GM19239 (cell line): ENCODE measurements at places on chromosomes 5 and 9.
A peak's percentile ranks its signal among the peaks of the same experiment; 100 is the strongest.

DNA sequence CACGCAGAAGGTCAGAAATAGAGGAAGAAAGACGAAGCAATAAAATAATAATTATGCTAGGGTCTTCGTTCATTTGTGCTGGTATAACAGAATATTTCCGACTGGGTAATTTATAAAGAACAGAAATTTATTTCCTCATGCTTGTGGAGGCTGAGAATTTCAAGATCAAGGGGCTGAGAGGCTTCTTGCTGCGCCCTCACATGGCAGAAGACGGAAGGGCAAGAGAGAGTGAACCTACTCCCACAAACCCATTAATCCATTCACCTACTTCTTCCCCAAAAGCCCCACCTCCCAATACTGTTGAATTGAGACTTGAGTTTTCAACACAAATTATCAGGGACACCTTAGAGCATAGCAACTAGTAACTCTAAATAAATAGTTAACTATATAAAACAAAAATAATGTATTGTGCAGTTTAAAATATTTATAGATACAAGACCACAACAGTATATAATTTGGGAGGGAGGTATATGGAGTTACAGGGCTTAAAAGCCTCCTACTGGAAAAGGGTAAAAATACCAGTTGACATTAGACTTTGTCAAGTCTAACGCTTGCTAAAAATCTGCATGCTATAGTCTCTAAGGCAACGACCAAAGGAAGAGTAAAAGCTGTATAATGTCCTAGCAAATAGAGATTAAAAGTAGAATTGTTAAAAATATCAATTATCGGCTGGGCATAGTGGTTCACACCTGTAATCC is 40.3 kb upstream of the NAA35 start:
- peak; percentile 10 for DNase-seq

- DNase-seq, result no peak
These were observed 68.3 kb downstream of the TBCA start for GRCh38 chr5:77707791-77708190.

DNA sequence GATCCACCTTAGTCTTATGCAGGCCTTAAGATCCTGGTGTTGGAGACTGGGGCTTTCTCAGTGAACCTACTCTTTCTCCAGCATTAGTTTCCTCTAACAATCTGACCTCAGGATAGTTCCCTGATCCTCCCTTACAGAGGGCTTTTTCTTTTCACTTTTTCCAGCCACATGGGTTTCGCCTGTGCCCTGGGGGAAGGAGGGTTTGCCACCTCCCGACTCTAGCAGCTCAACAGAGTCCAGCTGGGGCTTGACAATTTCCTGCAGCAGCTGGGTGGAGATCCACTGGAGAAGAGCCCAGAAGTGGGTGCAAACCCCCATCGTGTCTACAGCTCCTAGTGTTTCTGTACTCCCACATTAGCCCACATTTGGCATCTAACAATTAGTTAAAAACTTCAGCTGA is 7.6 kb upstream of the TMEM252 start:
- DNase-seq, result no peak

DNA sequence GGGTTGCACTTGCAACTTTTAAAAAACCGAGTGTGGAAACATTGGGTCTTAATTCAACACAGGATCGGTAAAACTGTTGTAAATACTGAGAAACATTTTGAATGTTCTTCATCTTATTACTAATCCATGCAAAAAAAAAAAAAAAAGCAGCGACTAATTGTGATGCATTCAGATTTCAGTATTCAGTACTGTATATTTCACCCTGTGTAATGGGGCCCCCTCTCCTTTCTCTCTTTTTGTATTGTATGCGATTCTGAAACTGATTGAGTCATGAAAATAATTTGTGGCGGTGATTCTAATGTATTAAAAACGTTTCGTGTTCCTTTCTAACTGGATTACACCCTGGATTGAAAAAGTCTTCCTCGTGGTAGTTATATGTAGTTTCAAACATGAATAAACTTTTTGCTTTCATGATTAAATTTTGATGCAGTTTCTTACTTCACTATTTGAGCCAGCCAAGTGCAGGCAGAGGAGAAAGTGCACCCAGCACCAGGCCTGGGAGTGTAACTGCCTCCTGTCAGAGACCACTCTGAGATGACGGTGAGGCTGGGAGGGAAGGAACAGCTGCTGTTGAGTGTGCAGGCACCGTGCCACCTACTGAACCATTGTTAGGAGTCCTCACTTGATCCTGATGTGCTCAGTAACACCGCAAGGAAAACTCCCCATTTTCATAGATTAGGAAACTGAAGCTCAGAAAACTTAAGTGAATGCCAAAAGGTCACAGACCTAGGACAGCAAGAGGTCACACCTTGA is 220.0 kb downstream of the PBX3 start:
- DNase-seq, result no peak

- no peak for DNase-seq
These were observed 158.5 kb downstream of the NTRK2 start for GRCh38 chr9:84828046-84828445.

DNA sequence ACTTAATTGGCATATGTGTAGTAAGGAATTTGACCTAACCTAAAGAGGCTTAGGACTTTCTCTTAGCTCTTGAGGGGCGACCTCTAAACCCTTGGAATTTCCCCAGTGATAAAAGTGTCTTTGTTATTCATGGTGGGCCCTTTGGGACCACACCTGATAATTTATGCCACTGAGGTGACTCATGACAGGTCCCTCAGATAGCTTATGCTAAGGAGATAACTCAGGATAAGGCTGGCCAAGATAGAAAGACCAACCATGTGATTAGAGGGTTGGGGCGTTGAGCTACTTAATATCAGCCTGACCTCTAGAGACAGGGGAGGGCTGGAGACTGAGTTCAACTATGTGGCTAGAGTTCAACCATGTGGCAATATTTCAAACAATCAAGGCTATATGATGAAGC is 218.1 kb downstream of the AP3B1 start:
- no peak for DNase-seq

DNA sequence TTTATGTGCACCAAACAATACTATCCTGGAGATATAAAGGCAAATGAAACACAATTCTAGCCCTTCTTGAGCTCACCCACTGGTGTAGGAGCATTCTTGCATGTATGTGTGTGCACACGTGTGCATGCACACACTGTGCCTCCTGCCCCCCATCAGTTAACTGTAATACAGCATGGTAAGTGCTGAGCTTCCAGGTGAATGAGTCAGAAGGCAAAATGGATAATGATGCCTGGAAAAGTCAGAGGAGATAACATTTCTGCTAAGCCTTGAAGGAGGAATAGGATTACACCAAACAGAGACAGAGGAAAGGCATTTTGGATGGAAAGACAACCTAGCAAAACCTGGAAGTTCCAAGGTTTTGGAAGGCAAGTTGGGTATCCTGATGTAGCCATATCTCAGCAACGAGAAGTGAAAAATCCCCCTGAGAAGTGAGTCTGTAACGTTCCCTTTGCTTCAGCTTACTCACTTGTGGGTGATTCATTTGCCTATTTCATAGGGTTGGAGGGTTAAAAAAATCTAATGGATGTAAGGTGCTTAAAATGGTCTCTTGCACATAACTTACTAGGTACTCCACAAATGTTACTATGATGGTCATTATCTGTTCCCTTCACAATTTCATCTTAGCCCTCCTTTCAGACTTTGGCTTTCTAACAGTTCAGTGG is 101.4 kb upstream of the STC2 start:
- no peak for DNase-seq

DNA sequence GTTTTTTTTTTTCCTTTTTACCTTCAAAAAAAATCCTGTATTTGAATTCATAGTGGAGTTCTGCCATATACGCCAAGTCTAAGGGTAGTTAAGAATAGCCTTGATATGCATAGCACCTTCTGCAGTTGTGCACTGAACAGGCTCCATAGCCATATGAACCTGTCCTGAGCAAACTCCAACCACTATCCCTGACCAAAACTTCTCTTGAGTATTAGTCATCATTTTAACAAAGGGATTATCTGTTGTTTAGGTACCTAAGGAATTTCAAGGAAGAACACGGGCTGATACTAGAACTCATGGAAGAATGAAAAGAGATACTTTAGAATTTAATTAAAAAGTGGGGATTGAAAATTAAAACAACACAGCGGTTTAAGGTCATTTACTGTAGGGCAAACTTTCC is 1.9 kb upstream of the FBXO38 start:
- no peak for DNase-seq

DNA sequence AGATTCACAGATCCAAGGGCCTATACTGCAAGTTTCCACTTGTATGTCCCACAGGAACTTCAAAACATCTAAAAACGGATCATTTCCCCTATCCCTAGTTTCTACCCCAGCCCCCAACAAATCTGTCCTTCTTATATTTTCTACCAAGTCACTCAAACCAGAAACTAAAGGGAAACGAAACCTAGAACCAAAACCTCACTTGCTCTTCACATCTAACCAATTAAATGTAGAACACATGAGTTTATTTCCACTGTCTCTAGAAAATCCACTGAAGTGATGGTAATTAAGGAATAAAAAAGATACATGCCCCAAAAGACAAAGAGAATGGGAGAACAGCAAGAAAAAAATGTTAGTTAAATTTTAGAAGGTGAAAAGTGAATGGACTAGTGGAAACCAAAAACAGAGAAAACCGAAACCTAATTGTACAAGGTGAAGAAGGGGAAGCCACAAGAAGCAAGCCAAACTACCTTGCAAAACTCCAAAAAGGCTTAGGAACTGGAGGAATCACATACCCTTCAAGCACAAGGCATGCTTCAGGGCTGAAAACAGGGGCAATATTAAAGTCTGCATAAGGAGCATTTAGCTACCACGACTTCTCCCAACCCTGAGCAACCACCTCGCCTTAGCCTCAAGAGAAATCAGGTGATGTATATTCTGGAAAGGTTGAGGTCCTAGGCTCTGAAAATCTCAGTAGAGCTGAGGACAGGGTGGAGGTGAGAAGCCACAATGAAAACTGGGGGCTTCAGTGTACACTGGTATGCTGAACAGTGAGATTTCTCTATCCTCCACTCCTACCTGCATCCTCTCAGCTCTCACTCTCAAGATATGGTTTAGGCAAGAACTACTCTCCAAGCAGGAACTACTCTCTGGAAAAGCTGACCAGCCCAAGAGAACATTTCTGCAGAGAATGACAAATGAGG is 11.1 kb downstream of the SMU1 start:
- peak; percentile 36 for DNase-seq

GRCh38 chr9:94443032-94443722 is 111.7 kb upstream of the PCAT7 start:
- DNase-seq, result no peak

DNA sequence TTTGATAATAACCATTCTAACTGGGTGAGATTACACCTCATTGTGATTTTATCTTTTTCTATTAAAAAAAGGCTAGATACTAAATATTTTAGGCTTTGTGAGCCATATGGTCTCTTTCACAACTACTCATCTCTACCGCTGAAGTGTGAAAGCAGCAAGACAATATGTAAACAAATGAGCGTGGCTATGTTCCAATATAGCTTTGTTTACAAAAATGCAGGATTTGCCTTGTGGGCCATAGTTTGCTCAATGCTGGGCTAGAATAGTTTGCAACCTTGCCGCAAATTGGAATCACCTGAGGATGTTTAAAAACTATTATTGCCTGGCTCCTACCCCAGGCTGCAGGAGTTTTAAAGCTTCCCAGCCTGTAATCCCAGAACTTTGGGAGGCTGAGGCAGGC is 10.2 kb upstream of the GPR150 start:
- no peak for DNase-seq

GRCh38 chr9:130640681-130641080 is 23.7 kb upstream of the PRDM12 start:
- DNase-seq, result no peak

- no peak for DNase-seq
These were observed 549.0 kb downstream of the MAT2B start for GRCh38 chr5:164054461-164054860.

- DNase-seq, result no peak
These were observed 48.7 kb upstream of the CDH12 start for GRCh38 chr5:22901885-22902284.

DNA sequence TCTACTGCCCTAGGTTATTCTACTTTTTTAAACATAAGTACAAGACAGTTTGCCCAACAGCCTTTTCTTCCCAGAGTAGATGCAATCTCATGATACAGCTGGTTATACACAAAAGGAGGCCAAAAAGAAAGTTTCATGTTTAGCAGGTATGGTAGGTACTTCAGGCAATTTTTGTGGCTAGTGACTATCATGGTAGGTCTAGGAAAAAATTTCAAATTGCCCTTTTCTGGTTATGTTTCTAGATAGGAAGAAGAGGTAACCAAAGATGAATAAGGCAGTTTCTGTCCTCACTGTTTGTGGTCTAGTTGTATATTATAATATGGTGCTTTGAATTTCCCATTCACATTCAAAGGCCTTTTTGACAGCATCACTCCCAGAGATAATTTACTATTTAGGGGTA is 19.7 kb downstream of the MEGF9 start:
- DNase-seq, result no peak

DNA sequence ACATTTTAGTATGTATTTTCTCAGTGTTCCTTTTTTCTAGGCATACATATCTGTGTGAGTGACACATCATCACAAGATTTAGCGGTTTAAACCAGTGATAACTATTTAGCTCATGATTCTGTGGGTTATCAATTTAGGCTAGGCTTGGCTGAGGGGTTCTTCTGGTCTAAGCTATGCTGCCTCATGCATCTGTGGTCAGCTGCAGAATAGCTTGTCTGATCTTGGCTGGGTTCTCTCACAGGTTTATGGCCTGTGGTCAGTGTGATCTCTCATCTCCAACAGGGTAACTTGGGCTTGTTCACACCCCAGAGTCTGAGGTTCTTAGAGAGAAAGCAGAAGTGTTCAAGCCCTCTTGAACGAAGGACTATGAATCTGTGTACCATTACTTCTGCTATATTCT is 363.3 kb downstream of the KDM4C start:
- no peak for DNase-seq

- DNase-seq, result no peak
These were observed 46.7 kb downstream of the MYO10 start for GRCh38 chr5:16889203-16889971.

DNA sequence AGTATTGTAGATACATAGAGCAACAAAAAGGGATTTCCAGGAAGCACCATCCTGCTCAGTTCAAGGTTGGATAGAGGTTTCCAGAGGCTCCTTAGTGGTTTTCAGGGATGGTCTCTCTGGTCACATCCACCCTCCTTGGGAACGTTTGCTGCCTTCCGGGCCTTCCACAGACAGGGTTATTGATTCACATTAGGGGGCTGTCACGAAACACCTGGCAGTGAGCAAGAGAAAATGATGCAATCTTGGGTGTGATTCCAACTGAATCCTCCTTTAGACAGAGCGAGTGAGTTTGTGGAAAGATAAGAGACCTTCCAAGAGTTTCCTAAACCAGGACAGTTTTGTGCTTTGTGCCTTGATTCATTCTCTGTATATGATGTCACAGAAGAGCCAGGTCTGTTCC is 43.8 kb upstream of the CTSL start:
- no peak for DNase-seq

GRCh38 chr5:148992265-148992664 is 70.6 kb downstream of the SH3TC2 start:
- no peak for DNase-seq

GRCh38 chr5:83095957-83096539 is 18.7 kb downstream of the XRCC4 start:
- DNase-seq, result no peak

- DNase-seq, result no peak
These were observed 110.0 kb downstream of the PAM start for GRCh38 chr5:102865171-102865509.
